Jurkat, Clone E6-1 (cell line): ENCODE measurements at places on chromosomes 11 and 22.

DNA sequence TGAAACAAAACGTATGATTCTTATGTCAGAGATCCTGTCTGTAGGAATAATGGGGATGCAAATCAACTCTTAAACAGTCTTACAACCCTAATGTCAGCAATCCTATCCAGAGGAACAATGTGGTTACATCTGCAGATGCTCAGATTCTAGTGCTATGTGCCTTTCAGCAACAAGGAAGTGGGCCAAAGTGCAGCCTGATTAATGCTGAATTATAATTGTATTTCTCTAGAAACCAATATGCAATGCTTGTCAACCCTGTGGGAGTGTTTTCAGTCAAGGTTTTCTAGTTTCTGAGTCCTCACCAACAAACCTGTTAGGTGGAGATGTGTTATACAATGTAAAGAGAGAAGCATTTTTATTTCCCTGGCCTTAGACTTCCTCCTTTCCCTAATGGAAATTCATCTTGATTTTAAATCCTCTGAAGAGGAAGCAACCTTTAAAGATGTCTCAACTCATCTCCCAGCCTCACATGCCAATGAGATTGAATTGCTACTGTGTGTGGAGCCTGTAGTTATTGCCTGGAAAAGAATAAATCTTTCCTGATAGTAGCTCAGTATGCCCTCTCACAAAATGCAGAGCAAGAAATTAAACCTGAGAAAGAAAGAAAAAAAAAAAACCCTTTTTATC is 26.2 kb upstream of the TMEM123 start:
- peak; percentile 33 for DNase-seq

- DNase-seq = peak; percentile 12
These were observed 44.4 kb downstream of the INSC start for GRCh38 chr11:15159085-15159484.

DNA sequence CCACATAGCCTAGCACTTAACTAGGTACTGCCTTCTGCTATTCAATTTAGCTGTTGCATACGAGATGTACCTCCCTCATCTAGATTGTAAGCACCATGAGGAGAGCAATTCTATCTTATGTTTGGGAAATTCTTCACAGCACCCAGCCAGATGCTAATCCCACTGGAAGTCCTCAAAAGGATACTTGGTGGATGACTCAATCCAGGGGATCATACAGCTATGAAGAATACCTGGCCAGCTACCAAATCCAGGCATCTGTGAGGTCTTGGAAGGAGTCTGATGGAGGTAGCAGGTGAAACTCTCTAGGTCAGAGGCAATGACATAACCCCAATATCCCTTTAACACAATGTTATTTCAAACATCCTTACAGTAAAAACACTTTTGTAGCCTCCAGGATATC is 167.8 kb upstream of the NCAM1 start:
- DNase-seq = no peak

GRCh38 chr22:39960791-39961746 is 872 bp downstream of the TMA7B start:
- DNase-seq = no peak

DNA sequence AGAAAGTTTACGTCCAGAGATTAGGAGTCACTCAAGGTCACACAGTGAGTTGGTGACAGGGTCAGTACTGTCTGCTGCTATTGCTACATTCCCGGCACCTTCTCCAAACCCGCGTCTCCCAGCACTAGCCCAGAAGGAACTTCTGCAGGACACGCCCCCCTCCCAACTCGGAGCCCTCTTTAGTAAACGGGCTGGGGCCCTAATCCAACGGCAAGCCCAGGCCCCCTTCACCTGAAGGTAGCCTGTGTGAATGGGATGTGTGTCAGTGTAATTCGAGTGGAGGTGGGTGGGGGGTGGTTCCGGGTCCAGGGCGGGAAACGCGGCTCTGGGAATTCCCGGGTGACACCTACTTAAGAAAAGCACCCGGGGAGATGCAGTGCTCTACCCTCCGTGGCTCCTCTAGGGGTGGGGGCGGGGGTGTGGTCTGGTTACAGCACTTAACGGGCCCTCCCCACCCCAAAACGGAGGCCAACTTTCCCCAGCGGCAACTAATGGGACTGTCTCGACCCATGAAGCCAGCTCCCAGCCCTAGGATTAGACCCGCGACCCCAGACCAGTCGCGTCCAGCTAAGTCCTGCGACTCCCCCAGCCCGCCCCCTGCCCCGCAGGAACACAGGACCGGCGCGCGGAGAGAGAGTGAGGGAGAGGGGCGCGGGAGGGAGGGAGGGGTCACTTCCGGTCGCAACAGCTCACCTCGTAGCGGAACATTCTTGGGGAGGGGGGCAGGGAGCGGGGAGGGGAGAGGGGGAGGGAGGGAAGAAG is 468 bp downstream of the PATL1 start:
- DNase-seq = peak; percentile 21

GRCh38 chr11:121485216-121485615 is 32.4 kb upstream of the SORL1-AS1 start:
- no peak for DNase-seq

GRCh38 chr22:36818010-36818642 is 1.3 kb upstream of the PVALB start:
- no peak for DNase-seq

- DNase-seq = no peak
These were observed 56.7 kb upstream of the PPP6R3 start for GRCh38 chr11:68403831-68404230.

DNA sequence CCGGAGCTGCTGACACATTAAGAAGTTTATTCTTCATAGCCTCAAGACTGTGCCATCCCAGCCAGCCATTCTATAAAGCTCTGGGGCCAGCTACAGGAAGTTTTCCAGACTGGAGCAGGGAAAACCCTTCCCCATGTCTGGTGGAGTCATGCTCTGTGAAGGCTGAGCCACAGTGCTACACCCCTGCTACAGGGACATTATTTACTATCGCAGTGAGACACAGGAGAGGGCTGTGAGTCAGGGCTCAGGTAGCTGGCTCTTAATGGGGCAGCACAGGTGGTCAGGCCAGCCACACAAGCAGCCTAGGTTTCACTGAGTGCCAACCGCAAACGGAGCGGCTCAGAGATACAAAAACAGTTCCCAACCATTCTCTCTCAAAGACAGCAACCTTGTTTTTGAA is 12.1 kb downstream of the HPS4 start:
- DNase-seq = no peak

DNA sequence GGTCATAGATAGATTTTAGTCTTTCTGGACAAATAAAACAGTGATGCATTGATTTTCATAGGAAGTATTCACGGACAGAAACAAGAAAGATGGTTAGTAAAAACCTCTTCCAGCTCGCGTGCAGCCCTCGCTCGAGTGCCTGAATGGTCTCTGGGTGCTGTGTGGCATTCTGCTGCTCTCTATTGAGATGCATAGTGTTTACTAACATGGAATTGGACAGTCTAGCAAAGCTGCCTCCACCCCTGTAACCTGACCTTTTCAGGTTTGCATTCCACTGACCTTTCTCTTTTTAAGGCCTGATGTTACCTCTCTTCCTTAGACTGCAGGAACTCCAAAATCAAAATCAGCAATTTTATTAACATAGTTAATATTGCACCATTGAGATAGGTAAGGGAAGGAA is 643.4 kb downstream of the JRKL start:
- DNase-seq = no peak

GRCh38 chr11:75428281-75428724 is 4.7 kb downstream of the KLHL35 start:
- DNase-seq = no peak

DNA sequence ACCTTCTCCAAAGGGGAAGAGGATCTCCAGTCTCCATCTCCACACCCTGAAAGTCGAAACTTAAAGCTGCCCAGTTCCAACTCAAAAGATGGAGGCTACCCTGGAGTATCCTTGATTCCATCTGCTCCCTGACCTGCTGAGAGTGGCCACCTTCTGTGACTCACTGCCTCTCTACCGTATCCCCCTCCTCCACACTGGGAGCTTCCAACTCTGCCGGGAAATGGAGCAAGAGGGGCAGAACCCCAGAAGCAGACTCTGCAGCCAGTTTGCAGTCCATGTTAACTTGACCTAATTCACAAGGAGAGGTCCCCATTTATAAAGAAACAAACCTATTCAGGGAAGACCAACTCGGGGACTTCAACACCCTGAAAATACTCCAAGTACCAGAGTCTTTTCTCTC is 22.0 kb upstream of the IRAG1 start:
- DNase-seq = no peak

DNA sequence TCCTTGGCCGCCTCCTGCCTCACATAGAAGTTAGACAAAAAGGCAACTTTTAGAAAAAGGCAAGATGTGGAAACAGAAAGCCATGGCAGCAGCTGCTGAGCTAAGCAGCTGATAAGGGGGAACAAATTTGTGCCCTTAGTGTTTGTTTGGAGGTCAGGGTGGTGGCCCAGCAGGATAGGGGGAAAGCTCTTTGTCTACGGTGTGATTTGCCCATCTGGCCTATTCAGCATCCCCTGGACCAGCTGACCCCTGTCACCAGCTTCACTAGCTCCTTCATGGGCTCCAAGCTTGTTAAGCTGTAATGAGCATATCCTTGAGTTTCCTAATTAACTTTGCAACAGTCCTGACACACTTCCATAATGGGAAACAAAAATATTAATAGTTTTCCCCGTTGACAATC is 5.9 kb upstream of the ME3 start:
- no peak for DNase-seq

- no peak for DNase-seq
These were observed 13.7 kb upstream of the RFPL3 start for GRCh38 chr22:32343941-32344340.

DNA sequence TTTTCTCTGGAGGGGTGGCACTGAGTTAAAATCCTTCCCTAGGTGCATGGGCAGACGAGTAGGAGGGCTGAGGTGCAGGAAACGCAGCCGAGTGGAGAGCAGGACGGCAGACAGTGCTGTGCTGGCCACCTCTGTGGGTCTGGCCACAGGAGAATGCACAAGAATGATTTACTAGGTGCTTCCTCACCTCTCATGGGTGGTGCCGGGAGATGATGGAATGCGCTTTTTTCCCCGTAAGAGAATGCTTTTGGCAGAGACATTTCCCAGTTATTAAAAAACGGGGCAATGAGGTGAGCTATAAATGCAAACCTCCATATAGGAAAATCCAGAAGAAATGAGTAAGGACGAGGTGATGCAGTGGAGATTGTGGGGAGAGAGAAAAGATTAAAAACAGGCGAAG is 86.1 kb downstream of the ADAMTS15 start:
- no peak for DNase-seq

DNA sequence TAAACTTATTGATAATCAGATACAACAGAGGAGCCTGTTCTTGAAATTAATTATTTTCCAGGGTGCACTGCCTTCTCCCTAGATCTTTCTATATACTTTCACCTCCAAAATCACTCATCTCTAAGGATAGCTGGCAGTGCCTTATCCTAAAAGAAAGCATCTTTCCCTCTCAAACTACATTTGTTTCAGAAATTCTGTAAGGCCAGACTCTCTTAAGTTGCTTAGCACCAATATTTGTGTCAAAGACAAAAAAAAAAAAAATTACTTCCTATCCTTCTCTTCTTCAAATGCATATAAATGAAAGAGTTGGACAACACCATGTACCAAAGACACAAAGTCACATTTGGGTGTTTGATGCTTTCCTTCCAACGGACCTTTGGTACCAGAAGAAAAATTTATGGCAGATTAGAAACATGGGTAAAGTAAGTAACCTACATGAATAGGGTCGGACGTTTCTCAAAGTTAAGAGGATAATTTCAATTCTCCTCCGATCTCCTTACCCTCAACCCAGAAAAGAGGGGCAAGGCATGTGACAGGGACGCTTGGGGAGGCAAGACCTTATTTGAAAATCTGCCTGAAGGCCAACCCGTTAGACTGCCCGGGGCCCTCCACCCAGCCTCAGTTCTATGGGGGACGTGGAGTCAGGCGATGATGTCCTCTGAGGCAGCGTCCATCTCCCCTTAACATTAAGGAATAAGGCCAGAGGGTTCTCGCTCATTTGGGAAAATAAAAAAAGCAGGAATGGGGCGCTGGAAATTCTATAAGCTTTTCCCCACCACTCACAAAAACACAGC is 66.3 kb downstream of the ETS1 start:
- DNase-seq = no peak

DNA sequence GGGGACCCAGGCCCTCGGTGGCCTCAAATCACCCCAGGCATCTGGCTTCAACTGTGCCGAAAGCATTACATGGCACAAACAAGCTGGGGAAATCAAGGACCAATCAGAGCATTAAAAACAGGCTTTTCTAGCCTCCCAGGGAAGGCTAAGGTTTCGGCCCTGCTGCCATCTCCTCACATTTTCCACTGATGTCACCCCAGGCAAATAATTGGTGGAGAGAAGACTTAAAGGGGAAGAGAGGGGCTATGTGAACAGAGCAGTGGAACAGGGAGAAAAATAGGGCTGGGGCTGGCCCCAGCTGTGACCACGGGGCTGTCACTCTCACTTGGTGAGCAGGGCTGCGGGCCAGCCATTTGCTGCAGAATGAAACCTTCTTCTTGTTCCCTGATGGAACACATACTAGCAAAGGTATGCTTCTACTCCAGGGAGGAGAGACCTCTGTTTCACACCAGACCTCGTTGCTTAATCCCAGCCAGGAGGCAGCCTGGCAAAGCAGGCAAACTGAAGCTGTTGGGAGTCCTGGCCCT is 581.3 kb downstream of the SOX6 start:
- DNase-seq = no peak

DNA sequence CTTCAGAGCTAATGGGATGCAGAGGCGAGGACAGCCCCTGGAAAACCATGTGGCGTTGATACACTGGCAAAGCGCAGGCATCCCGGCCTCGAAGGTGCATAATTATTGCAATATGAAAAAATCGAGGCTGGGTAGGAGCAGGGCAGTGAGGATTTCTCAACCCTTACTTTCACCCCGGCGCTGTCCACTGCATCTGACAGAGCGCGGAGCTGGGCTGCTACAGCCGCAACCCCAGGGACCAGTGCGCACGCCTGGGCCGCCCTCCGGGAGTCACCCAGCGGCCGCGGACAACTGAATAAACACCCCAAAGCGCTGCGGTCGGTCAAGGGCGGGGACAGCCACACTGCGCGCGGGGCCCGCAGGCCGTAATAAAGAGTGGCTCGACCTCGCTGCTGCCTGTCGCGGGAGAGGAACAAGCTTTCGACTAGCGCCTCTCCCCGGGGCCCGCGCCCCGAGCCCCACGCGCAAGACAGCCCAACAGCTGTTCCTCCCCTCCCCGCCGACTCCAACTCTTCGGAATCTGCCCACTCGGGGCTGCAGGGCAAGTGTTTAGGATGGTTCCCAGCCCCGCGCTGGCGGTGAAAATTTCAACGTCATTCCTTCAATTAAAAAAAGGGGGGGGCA is 3.6 kb upstream of the WT1 start:
- no peak for DNase-seq
